ENCODE measurements at places on chromosomes 5 and 9.

GRCh38 chr9:112711050-112711689 lies 6.7 kb downstream of the INIP start:
- no peak for DNase-seq

- DNase-seq, result no peak
Measured at GRCh38 chr9:27591093-27591492, 17.8 kb upstream of the C9orf72 start.

DNA sequence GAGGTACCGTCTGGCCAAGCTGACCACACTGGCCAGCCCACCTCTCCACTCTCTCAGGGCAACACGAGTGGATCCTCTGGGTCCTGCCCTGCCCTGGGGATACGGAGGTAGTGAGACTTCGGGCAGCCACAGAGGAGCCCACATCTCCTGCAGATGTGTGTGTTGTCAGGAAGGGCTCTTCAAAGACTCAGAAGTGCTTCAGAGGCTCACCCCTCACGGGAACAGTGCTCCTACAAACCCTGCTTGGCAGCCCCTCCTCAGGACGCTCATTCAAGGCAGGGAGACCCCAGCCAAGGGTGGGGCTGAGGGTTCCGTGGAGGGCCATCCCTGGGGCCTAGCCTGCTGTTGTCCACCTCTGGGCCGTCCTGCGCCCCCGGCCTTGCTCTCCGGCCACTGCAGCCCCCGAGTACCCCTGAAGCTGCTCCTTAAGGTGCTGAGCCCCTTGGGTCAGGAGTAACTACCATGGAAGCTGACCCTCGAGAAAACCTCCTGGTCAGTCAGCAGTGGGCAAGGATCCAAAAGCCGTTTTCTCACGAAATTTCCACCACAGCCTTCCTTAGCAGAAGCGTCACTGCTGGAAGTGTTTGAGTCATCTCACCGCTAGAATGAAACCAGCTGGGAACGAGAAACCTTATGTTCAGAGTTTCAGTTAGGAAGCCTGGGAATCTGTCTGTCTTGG lies 23.2 kb upstream of the LRRC14B start:
- DNase-seq, result no peak

DNA sequence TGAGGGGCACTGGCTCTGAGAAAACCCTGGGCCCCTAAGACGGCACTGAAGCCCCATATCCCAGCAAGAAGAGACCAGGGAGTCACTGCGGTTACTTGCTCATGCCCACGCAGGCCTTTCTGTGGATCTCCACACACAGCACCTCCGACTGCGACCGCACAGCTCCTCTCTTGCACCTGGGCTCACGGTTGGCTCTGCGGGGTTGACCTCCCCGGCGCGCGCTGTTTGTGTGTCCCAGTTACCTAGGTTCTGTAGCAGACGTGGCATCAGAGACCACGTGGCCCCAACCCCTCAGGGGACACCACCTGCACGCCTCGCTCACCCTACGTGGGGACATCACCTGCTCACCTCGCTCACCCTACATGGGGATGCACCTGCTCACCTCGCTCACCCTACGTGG lies 12.7 kb downstream of the LPCAT1 start:
- DNase-seq, result no peak

GRCh38 chr9:96217294-96217707 lies 84.7 kb downstream of the HSD17B3 start:
- DNase-seq, result no peak

GRCh38 chr5:33662722-33663427 lies 222.1 kb downstream of the TARS1 start:
- no peak for DNase-seq

DNA sequence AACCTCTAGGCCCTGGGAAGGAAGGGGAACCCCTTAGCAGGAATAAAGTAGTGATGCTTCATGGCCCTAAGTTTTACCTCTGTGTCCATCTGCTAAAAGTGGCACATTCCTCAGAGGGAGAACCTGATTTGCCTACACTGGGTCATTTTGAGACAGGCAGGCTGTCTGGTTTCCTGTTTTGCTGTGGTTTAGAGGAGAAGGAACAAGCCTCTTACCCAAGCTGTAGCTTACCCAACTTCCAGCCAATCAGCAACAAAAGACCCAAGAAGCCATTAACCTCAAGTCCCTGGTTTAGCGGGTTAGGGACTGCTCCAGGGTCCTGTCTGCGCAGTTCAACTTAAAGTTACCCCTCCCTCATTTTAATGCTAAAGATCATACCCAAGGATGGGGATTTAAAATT lies 411.0 kb downstream of the MAT2B start:
- no peak for DNase-seq

DNA sequence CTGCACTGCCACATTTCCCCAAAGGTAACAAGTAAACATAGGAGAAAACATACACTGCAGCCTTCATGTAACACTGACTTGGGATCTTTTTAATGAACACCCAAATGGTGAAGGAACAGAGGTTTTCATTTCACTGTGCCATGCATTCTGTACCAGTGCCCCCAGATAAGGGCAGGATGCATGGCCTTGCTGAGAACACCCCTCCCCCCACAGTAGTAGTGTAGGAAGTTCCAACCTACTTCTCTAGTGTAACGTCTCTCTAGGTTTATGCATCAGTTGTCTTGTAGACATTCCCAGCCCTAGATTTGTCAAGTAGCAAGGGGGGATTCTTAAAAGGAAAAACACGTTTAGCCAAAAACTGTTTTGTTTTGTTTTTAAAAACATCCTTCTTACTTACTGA lies 29.9 kb downstream of the MAP3K1 start:
- no peak for DNase-seq

- DNase-seq, result no peak
Measured at GRCh38 chr5:124451721-124452383, 294.6 kb downstream of the ZNF608 start.

DNA sequence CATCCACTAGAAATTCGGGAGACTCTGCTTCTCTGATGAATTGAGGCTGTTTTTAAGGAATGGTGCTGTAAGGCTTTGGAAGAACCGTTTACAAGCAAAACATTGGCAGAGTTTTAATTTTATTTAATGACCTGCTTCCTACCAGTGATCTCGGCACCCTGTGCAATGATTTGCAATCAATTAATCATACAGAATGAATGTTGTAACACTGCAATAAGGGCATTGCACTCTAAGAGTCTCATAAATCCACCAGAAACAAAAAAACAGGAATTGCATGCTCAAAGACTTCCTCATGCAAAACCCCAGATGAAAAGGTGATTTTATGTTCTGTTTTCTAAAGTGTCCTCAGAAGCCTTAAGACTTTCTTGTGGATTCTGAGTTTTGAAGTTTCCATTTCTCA lies 295.7 kb downstream of the ARHGEF28 start:
- no peak for DNase-seq

DNA sequence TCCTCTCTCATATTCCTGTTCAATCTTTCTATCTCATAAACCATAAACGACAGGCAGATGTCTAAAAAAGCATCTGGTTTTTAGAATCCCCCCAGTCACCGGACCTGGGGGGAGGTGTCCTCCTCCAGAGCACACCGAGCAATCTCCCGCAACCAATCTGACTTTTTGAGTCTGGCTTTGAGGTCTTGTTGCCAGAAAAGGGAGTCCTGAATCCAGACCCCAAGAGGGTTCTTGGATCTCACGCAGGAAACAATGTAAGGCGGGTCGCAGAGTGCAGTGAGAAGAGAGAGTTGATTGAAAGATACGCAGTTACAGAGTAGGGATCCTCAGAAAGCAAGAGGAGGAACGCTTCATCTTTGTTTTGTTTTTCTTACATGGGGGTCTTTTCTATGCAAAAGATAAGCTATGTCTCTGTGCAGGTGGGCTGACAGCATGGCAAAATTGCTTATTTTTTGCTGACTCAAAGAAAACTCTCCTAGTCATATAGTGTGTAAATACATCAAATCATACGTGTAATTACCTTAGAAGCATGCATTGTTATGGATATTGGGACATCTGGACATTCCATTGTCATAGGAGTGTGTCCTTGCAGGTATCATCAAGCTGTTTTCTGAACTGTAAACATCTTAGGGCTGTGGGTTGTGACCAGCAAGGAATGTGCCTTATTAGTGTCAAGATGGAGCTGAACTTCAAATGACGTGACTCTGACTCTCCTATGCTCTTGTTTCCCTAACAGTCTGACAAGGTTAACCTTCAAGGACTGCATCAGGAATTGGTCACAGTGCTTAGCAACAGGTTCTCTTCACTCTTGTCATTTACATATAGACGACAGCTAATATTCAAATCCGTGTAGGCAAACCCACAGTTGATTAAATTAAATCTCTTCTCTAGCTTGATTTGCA lies 159.3 kb upstream of the DAPK1 start:
- no peak for DNase-seq

DNA sequence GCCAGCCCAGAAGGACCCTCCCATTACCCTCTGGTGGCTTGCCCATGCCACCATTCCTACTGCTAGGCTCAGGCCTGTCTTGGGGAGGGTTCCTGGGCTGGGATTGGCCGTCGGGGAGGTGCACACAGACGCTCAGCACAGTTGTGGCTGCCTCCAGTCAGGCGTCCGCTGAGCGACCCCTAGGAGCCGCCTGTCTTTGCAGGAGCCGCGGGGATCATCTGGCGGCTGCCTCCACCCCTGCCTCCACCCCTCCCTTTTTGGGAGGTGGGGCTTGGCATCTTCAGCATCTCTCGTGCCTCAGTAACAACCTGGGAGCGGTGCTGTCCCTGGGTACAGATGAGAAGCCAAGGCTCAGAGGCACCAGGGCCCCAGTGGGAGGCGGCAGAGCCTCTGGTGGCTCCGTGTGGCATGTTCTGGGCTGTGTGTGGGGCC lies 39.6 kb downstream of the RXRA start:
- no peak for DNase-seq

- DNase-seq, result peak; percentile 56
Measured at GRCh38 chr5:132427281-132428146, 58.0 kb downstream of the SLC22A5 start.

- DNase-seq, result no peak
Measured at GRCh38 chr5:153818626-153819025, 220.1 kb downstream of the FAM114A2 start.

DNA sequence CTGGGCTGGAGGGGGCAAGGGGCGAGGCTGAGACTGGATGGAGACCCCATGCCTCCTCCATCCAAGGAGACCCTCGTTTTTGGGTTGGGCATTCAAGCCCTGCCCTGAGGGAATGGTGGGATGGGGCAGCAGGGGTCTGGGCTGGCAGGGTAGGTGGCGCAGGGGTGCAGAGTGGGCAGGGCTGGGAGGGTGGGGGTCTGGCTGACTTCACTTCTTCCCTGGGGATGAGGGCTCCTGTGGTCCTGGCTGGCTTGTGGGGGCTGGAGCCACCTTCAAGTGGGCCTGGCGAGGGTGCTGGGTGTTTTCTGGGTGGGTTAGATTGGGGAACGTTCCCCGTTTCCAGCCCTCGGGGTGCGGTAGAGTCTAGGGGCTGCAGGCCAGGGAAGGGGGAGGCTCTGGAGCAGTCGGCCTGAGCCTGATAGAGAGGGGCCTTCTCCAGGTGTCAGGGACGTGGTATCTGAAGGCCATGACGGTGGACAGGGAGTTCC lies 412 bp downstream of the LCN1 start:
- DNase-seq, result no peak

DNA sequence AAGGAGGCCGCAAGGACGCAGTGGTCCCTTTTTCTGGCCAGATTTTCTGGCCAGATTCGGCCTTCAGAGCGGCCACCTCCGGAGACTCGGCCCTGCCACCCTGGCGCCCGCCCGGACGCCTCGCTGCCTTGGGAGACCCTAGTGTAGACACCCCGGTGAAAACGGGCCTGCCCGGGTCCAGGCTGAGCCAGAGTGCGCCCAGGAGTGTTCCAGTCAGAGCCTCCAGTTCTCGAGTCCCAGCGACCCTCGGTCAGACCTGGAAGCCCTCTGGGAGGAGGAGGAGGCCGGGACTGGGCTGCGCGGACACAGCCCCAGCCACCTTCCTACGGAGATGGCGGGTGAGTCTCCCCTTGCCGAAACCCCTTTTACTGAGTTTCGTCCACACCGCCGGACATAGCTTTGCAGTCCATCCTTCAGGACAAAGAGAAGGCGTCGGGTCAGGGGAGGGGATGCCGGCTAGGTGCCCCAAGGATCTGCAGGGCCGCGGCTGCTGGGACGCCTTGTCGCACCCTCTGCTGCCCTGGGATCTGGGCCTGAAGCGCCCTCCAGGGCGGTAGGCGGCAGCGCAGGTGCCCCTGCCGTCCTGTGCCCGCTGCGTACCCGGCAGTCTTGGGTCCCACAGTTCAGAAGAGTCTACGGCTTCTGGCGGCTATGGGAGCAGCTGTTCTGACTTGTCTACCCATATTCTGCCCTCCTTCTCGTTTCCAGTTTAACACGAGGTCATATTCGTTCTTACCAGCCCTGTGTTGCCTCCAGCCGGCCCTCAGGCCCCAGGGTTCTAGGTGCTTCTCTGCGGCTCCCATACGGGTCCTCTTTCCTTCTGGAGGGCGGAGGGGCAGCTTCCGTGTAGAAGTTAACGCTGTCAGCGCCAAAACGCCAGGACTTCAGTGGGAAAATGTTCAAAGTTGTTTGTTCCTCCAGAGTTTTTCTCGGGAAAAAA lies 1771.7 kb upstream of the CDH9 start:
- DNase-seq, result no peak

GRCh38 chr9:137371521-137371941 lies 51.4 kb downstream of the EXD3 start:
- DNase-seq, result no peak

Data from stimulated activated CD4-positive, alpha-beta T cell treated with anti-CD3 and anti-CD28 coated beads, Interleukin-2, amount 100 ng/mL, for 24 hours (primary cell).